ENCODE measurements at places on chromosomes 12 and 14. TPM values are rescaled to one million over a fixed set of nuclear protein-coding genes. Genes with fewer than 3 reads are reported as not detected.

ANKRD33 gene
- total RNA-seq: not detected

TMEM52B gene
- total RNA-seq: not detected

KRT77 gene
- not detected for total RNA-seq

CCDC38 gene
- total RNA-seq: not detected

TRIAP1 gene
- 36.8 TPM for total RNA-seq

KRT75 gene
- total RNA-seq: not detected

All from activated T-helper 2 cell treated with anti-CD3 and anti-CD28 coated beads, Interferon-gamma antibody, Interleukin-2, Interleukin-4, amounts not matched to agents 10 μg/mL and 5 μg/mL and 100 μg/mL, durations not matched to agents 14 hours and 24 hours and 36 hours (primary cell).